ACHN (cell line): ENCODE measurements at places on chromosomes 2 and 18.

- DNase-seq, result no peak
Observed at GRCh38 chr18:62814132-62814759, 98.9 kb downstream of the PHLPP1 start.

DNA sequence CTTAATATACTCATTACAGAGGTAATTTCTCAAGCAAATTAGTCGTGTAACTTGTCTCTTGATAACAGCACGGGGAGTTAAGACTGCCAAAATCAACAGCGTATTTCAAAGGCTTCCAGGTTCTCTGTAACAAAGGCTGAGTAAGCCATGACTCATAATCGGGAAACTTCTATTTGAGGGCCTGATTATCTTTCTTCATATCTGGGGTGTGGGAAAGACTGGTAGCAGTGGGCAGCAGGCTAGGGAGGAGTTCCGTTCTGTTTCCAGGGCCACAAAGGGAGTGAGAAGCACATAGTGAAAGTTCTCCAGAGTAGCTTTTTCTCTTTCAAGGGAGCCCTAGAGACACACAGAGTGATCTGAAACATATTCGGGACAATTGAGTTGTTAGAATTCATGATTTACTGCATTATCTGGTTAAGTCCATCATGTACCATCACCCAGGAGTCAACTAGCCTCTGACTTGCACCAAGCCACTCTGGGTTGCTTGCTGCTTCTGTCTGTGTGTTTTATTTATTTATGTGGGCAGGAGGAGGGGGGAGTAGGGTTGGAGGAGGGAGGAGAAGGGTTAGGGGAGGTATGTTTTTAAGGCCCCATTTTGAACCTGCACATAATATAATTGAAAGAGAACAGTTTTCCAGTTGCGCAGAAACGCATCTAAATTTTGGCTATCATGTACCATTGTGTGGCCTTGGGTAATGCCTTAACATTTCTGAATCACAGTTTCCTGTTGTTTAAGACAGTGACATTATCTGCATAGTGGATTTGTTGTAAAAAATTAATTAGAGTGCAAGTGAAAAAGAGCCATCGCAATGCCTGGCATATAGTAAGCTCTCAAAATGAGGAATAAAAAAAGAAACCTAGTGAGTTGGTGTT is 80.5 kb upstream of the ITPRID2 start:
- DNase-seq, result peak; percentile 63

- DNase-seq, result no peak
Observed at GRCh38 chr2:50065835-50066234, 911.5 kb upstream of the FSHR start.

- no peak for DNase-seq
Observed at GRCh38 chr2:46086578-46087070, 210.6 kb upstream of the EPAS1 start.
